Stimulated activated CD8-positive, alpha-beta memory T cell treated with anti-CD3 and anti-CD28 coated beads, Interleukin-2, amount 100 ng/mL, for 48 hours (primary cell): ENCODE measurements at places on chromosomes 7 and 10.

GRCh38 chr7:149020483-149020882, 7.8 kb downstream of the PDIA4 start:
- DNase-seq = no peak

- DNase-seq = no peak
Measured at GRCh38 chr10:117262291-117262902, 21.5 kb downstream of the SLC18A2 start.

- DNase-seq = no peak
Measured at GRCh38 chr10:7285522-7286322, 125.1 kb downstream of the SFMBT2 start.

- DNase-seq = no peak
Measured at GRCh38 chr10:70135684-70136083, 3.1 kb upstream of the AIFM2 start.

- DNase-seq = no peak
Measured at GRCh38 chr7:4174016-4174415, 508.1 kb upstream of the FOXK1 start.

- DNase-seq = no peak
Measured at GRCh38 chr7:14505906-14506305, 396.6 kb downstream of the DGKB start.

- DNase-seq = no peak
Measured at GRCh38 chr7:74572301-74572979, 85.1 kb upstream of the GTF2I start.

DNA sequence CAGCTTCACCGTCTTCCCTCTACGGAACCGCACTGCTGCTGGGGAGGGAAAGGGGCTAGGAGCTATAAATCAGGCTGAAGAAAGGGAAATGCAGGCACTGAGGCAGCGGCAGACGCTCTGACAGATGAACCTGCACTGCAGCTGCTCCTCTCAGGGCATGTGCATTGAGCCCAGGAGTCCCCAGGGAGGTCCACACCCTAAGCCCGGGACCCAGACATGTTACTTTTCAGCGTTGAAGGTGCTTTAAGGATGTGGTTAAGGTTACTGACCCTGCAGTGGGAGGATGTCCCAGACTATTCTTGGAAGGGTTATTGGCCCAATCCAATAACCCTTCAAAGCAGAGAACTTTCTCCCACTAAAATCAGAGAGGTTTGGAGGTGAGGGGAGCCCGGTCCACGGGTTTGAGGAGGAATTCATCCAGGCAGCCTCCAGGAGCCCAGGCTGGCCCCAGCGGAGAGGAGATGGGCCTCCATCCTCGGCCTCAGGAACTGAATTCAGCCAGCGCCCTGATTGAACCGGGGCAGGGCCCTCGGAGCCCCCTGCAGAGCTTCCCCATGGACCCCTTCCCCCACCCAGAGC, 75.4 kb downstream of the ADARB2 start:
- no peak for DNase-seq
